Ovary (tissue), 10 donors: ENCODE measurements at places on chromosomes 1 and 21. TPM values are rescaled to one million over a fixed set of nuclear protein-coding genes. Genes with fewer than 3 reads are reported as not detected.

The PCP4 gene
- 0.25 TPM for polyA plus RNA-seq

The S100A7 gene
- not detected for polyA plus RNA-seq

The CYP4A11 gene
- polyA plus RNA-seq, result not detected

The LAMC1 gene
- 51.3 TPM for polyA plus RNA-seq

The KIF14 gene
- polyA plus RNA-seq, result 0.23 TPM

The TNFRSF25 gene
- polyA plus RNA-seq, result 1.7 TPM

The FMO2 gene
- polyA plus RNA-seq, result 12.8 TPM

The TTC34 gene
- polyA plus RNA-seq, result 0.12 TPM

The SYNC gene
- 3.0 TPM for polyA plus RNA-seq
